Mesenteric fat pad (tissue), 1 donor: ENCODE measurements at places on chromosomes 13 and 19.

DNA sequence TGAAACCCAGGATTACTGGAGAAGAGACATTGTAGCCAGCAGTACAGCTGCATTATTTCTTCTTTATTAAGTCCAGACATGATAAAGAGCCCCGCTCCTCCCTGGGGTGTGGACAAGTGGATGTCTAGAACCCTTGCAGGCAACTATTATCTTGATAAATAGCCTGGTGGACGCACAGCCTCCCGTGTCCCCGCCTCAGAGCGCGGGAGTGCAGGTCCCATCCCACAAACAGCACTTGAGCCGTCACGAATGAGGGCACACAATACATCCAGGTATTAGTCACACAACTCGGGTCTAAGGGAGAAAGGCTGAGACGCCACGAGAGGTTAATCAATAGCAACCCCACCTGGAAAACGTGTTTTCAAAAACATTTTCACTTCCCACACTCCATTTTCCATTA is 213.2 kb upstream of the SOX1 start:
- no peak for DNase-seq

DNA sequence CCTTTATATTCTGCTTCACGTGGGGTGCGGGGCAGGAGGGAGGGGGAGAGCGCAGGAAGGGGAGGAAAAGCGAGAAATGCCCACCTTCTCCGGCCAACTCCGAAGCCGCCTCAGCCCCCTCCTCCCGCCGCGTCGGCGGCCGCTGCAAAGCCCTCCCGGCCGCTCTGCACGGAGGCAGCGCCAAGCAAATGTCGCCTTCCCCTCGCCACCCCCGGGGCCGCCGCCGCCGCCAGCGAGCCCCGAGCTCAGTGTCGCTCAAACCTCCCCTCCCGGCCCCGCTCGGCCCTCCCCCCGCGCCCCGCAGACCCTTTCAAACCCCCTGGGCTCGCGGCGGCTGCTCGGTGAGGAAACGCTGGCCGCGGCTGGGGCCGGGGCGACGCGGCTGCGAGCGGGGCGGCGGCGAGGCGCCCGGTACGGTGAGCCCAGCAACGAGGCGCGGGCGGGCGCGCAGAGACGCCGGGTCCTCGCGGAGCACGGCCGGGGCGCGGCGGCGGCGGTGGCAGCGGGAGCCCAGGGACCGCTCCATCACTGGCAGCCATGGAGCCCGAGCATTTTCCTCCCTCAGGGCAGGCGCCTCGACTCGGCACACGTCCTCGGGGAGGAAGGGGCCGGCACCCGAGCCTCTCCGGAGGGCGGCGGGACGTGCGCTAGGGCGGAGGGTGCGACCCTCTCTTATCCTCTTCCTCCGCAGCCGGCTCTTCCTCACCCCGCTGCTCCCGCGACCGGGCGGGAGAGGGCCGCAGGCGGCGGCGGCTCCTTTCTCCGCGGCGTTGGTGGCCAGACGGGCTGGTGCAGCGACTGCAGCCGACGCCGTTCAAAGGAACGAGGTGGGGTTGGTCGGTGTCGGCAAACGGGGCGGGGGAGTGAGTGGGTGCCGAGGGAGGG is 463 bp upstream of the TSC22D1 start:
- DNase-seq, result no peak

DNA sequence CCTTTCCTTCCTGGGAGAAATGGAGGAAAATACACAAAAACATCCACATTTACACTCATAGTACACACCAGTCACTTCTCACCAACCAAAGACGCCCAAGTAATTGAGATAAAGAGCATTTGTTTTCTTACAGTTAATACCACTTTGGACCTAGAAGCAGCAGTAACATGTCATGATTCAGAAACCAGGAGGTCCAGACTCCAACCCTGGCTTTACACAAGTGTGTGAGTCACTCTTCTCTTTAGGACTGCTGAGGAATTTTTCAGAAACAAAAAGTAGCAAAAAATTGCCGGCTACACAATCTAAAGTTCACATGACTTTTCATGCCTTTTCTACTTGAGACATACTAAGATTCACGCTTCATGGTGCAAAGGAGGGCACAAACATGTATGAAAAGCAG is 42.1 kb downstream of the TUBGCP3 start:
- DNase-seq, result no peak

- DNase-seq, result no peak
Measured at GRCh38 chr13:29943686-29944085, 93.3 kb upstream of the UBL3 start.

GRCh38 chr19:10682397-10683063 is 18.7 kb upstream of the QTRT1 start:
- DNase-seq, result no peak

DNA sequence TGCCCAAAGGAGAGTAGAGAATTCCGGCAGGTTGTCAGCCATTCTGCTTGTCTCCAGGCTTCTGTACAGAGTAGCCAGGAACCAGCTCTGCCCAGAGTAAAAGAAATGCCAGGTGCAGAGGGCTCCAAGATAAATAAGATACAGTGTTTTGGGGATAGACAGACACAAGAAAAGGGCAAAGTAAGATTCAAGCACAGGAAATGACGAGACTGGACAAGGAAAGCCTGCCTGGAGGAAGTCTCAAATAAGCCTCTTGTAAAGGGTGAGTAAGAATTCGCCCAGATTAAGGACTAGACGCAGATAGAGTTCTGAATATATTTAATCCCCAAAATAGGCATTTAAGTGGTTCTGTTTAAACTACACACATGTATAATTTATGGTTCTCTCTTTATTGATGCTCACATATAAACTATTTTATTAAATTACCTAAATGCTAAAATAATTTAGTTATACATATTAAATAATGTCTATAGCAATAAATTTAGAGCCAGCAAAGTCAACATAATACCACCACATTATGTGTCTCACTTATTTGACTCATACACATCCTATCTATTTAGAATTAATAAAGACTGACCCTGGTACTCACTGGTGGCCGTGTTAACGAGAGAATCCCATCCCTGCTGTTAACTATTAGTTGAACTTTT is 98.4 kb upstream of the RAP2A start:
- no peak for DNase-seq

DNA sequence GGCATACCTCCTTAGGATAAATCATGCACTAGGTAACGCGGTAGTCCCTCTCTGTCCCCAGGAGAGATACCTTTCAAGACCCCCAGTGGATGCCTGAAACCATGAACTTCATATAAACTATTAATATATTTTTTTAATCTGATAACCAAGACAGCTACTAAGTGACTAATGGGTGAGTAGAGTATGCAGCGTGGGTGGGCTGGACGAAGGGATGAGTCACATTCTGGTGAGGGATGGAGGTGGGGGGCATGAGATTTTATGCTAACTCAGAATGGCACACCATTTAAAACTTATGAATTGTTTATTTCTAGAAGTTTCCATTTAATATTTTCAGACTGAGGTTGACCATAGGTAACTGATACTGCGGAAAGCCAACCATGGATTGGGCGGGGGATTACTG is 46.2 kb downstream of the CDK8 start:
- no peak for DNase-seq

GRCh38 chr19:23904406-23904805 is 10.3 kb upstream of the ZNF726 start:
- no peak for DNase-seq

DNA sequence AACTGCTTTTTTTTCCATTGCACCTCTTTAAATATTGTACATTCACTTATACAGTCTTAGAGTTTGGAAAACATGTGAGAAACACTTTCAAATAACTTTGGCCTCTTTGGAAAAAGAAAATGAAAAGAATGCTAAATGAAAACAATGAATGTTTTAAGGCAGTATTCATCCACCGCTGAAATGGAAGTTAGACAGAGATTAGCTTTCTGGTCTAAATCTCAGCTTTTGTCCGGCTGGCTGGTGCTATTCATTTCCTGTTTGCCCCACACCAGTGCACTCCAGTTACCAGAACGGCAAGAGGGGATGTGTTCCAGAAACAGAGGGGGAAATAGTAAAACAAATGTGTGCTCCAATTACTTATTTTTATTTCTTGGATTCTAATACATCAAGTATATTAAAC is 1201.3 kb downstream of the EFNB2 start:
- no peak for DNase-seq

GRCh38 chr19:57033576-57033975 is 86.2 kb upstream of the USP29 start:
- DNase-seq, result no peak

- no peak for DNase-seq
Measured at GRCh38 chr19:17762505-17763229, 11.4 kb downstream of the FCHO1 start.

- no peak for DNase-seq
Measured at GRCh38 chr13:69028936-69029335, 1078.7 kb upstream of the ATXN8OS start.

GRCh38 chr13:85969331-85969730 is 170.1 kb upstream of the SLITRK6 start:
- DNase-seq, result no peak

GRCh38 chr19:4323692-4324091 is 14.9 kb downstream of the STAP2 start:
- DNase-seq, result no peak

DNA sequence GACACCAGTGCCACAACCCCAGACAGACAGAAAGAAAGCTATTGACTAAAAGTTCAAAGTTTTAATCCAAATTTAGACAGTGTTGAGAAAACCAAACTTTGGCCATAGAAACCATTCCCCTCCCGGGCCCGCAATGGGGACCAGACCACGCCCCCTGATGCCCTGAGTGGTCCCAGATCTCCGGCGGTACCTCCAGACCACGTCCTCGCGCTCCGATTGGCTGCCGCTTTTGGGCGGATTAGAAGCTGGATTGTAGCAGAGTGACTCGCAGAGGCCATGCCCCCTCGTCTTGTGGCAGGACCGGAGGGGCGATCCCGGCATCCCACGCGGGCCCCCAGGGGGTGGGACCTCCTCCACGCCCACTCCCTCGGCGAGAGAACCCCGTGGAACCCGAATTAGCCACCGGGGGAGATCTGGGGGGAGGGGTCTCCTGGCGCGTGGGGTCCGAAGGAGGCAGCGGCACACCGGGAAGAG is 797 bp upstream of the HSD17B14 start:
- DNase-seq, result peak; percentile 93

GRCh38 chr19:45793876-45794275 is 1.2 kb upstream of the DMWD start:
- DNase-seq, result no peak

- no peak for DNase-seq
Measured at GRCh38 chr13:94703721-94704314, 8.5 kb downstream of the SOX21 start.

DNA sequence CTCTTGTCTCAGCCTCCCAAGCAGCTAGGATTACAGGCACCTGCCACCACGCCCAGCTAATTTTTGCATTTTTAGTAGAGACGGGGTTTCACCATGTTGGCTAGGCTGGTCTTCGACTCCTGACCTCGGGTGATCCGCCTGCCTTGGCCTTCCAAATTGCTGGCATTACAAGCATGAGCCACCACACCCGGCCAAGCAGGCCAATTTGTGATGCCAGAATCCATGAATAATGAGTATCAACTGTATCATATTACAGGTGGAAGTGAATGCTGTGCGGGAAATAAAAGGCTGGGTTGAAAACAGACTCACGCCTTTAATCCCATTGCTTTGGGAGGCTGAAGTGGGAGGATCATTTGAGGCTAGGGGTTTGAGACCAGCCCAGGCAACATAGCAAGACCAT is 3.6 kb upstream of the NFILZ start:
- no peak for DNase-seq

GRCh38 chr13:19172007-19172646 is 9.5 kb downstream of the TUBA3C start:
- no peak for DNase-seq

DNA sequence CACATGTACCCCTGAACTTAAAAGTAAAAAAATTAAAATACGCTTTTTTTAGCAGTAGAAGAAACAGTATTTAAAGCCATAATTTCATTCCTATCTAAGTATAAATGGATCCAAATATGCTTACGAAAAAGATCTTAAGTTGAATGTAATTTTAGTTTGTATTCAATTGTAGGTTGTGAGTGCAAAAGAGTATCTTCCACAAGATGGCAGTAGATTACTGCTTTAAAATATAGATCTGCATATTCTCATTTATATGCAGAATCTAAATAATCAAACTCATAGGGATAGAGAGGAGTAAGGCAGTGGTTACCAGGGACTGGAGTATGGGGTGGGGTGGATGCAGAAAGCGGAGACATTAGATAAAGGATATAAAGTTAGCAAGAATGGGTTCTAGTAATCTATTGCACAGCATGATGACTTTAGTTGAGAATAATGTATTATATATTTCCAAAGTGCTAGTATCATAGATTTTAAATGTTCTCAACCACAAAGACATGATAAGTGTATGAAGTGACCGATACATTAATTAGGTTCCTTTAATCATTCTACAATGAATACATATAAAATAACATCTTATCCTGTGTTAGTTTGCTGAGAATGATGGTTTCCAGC is 14.2 kb downstream of the OR7A17 start:
- no peak for DNase-seq

- DNase-seq, result no peak
Measured at GRCh38 chr13:110509478-110509926, 52.0 kb downstream of the RAB20 start.

DNA sequence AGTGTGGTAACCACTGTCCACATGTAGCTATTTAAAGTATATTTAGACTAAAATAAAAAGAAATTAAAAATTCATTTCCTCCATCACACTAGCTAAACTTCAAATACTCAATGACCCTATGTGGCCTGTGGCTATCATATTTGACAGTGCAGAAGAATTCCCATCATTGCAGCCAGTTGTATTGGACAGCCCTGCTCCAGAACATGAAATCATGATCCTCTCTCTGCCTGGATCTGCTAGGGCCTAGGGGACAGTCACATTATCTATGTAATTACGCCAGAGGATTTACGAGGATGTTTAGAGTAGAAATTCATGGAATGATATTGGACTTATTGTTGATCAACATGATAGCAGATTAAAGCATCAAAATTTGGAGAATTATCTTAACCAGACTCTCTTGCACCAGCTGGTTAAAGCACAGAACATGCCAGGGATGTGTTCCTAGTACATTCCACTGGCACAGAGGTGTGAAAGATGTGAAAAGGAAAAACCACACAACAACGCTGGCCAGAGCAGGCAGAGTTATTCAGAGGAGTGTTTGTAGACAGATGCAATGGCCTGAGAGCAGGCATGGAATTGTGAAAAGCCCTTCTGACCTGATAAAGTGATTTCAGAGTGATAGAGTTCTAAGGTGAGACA is 108.9 kb upstream of the STARD13 start:
- no peak for DNase-seq

DNA sequence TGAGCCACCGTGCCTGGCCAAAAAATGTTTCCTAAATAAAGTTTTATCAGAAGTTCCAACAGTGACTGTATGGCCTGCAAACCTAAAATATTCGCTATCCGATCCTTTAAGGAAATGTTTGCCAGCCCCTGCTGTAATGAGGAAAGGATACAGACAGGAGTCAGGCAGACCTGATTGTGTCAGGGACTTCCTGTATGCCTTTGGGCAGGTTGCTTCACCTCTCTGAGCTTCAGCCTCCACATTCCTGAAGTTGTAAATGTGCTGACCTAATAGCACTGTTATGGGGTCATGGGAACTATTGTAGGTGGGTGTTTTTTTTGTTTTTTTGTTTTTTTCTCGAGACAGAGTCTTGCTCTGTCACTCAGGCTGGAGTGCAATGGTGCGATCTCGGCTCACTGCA is 6.2 kb downstream of the ABHD8 start:
- no peak for DNase-seq

GRCh38 chr13:59660582-59660981 is 503.1 kb downstream of the DIAPH3 start:
- DNase-seq, result no peak
